ENCODE measurements at places on chromosomes 4 and X. TPM values are rescaled to one million over a fixed set of nuclear protein-coding genes. Genes with fewer than 3 reads are reported as not detected.

MTTP gene
- total RNA-seq: under 0.01 TPM

TXK gene
- 0.52 TPM for total RNA-seq

VCX3B gene
- total RNA-seq: not detected

TSPYL2 gene
- 7.3 TPM for total RNA-seq

POU3F4 gene
- total RNA-seq: not detected

SLC9B1 gene
- 15.7 TPM for total RNA-seq

CSAG2 gene
- total RNA-seq: not detected

GAB3 gene
- total RNA-seq: 5.7 TPM

GPR82 gene
- total RNA-seq: not detected

NUDT11 gene
- 3.7 TPM for total RNA-seq

ELMOD2 gene
- 22.4 TPM for total RNA-seq
